ENCODE measurements at places on chromosomes 16 and 17.

GRCh38 chr16:66193543-66194229 lies 172.8 kb upstream of the CDH5 start:
- DNase-seq, result no peak

DNA sequence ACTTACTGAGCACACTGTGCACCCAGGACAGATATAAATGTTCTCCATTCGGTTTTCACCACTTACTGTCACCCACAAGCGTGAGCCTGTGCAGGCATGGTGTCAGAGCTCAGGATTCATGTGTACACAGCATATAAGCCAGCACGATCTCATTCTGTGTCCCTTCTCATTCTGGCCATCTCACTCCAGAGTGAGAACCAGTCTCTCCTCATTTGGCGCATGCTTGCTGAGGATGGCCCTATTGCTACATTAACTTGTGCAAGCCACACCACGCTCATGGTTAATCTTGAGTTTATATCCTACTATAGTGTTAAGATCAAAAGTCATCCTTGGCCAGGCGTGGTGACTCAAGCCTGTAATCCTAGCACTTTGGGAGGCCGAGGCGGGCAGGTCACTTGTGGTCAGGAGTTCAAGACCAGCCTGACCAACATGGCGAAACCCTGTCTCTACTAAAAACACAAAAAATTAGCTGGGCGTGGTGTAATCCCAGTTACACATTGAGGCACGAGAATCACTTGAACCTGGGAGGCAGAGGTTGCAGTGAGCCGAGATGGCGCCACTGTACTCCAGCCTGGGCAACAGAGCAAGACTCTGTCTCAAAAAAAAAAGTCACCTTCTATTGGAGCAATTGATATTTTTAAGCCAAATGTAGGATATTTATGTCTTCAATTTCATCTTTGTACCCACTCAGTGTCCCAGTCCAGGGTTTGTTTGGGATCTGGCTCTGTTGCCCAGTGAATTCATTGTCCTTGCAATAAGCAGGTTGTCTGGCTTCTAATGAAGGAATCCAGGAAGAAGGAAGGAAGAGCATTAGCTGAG lies 20.9 kb downstream of the SOCS1 start:
- DNase-seq, result no peak

GRCh38 chr17:1880851-1881630 lies 51.2 kb downstream of the RPA1 start:
- no peak for DNase-seq

GRCh38 chr17:76645481-76645880 lies 1.9 kb upstream of the ST6GALNAC1 start:
- no peak for DNase-seq

GRCh38 chr17:28174352-28175046 lies 132.0 kb downstream of the NLK start:
- DNase-seq, result no peak

DNA sequence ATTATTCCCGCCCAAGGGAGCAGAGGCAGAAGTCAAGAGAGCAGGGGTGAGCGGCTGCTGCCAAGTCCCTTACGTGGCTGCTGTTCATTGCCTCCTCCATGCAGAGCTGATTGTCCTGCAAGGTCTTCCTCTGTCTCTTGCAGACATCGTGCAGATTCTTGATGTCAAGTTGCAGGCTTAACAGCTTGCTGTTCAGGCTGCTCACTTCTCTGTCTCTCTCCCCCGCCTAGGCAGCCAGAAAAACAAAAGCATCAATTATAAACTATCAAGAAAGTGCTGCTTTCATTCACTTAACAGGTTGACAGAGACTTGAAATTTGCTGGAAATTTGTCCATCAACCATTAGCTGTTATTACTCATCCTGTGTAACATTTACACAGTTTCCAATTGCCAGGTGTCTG lies 7.3 kb downstream of the PMFBP1 start:
- no peak for DNase-seq

DNA sequence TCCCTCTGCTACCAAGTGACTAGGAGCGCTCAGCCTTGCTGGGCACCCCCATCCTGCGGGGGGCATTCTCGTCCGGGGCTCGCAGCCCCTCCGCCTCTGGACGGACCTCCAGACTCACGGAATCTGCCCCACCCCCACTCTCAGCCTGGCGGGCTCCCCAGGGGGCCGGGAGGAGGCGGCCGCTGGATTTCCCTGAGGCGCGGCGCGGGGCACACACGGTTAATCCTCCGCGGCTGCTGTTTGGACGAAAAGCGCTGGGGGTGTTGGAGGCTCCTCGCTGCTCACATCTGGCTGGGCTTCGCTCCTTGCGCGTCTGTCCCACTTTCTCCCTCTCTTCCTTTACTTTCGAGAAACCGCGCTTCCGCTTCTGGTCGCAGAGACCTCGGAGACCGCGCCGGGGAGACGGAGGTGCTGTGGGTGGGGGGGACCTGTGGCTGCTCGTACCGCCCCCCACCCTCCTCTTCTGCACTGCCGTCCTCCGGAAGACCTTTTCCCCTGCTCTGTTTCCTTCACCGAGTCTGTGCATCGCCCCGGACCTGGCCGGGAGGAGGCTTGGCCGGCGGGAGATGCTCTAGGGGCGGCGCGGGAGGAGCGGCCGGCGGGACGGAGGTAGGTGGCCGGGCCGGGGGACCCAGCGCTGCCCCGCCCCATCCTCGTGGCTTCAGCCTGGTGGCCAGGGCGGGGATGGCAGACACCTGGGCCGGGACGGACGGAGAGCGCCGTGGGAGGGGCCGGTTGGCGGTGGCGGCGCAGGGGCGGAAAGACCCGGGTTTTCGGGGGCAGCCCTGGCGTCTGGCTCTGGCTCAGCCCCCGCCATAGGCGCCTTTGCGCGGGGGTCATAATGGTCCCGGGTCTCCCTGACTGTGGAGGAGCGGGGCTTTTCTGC lies at the start of gene C1QTNF1:
Gene C1QTNF1 (plus strand): TSS at position 284 of the 886 bp plus-strand sequence. CDS start 19,800 bp downstream, outside the sequence.
- DNase-seq, result no peak

DNA sequence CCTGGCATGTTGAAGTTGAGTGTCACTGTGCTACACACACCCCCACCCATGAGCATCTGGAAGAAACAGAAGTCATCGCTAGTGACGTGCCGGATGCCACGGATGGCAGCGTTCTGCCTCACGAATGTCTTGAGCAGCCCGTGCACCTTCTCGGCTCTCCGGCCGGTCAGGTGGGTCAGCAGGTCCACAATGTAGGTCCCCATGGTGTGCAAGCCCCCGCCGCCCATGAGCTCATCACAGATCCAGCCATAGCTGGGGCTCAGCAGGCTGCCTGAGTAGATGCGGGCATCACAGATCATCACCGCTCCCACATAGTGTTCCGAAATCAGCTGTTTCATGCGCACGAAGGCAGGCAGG lies 8.9 kb downstream of the C16orf86 start:
- no peak for DNase-seq

DNA sequence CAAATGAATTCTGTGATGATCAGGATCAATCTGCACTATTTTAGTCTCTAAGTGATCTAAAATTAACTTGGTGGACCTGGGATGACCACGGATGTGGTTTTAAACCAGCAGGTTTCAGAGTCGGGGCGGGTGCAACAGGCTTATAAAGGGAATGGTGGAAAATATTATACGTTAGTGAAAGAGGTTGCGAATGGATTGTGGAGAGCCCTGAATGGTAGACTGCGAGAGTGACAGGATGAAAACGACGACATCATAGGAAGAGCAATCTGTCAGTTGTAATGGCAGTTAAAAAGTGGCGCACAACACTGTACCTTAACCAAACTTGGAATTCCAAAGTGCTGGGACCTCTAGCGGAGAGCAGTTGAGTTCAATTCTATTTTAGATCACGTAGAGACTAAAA lies 1.2 kb upstream of the CYB5B start:
- no peak for DNase-seq

DNA sequence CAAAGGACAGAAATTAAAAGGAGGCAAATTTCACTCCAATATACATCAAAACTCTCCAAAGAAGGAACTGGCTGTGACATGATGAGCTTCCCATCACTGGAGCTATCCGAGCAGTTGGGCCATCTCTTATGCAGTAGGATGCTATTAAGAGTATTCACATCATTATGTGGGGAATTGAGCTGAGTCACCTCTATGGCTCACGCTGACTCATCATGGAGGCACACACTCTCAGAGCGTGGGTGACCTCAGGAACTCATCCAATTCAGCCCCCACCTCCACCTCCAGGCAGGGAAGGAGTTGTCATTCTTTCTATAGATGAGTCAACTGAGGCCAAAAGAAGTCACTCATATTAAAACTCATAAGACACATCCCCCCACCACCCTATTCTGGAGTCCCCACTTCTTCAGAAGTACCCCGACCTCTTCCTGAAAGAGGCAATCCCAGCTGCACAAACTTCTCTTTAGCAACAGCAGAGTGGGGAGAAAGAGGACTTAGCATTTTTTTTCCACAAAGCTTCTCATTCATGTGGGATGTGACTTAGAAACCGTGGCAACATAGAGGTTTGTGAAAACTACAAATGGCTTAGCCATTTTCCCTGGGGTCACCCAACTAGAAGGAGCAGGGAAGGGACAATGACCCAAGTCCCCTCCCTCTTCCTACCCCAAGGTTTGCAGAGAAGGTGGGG lies 32.5 kb downstream of the ABCC12 start:
- DNase-seq, result no peak

DNA sequence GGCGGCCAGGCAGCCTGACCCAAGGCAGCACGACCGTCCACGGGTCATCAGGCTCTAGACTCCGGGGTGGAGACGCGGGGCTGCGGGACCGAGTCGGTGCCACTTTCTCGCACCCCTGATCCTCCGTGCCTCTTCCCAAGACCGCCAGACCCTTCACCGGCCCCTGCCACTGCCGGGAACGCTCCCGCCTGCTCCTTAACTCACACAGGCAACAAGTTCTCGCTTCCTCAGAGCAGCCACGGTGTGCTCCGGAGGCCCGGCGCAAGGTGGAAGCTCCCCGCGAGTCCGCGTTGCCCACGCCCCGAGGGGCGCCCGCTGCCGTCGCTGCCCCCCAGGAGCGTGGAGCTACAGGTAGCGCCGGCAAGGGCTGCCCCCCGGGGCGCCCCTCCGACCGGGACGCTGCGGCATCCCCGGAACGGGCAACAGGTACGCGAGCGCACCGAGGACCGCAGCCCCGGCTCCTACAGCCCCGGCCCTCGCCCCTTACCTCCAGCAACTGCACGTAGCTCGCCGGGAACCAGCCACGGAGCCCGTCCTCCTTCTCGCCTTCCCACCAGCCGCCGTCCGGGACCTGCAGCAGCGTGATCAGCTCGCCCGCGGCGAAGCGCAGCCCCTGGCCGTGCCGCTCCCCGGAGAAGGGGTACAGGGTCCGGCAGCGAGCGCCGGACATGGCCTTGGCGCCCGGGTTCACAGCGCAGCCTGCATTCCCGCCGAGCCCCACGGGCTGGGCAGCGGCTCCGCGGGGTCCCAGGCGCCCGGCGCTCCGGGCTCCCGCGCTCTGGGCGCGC lies 491 bp downstream of the GAS7 start:
- DNase-seq, result no peak

DNA sequence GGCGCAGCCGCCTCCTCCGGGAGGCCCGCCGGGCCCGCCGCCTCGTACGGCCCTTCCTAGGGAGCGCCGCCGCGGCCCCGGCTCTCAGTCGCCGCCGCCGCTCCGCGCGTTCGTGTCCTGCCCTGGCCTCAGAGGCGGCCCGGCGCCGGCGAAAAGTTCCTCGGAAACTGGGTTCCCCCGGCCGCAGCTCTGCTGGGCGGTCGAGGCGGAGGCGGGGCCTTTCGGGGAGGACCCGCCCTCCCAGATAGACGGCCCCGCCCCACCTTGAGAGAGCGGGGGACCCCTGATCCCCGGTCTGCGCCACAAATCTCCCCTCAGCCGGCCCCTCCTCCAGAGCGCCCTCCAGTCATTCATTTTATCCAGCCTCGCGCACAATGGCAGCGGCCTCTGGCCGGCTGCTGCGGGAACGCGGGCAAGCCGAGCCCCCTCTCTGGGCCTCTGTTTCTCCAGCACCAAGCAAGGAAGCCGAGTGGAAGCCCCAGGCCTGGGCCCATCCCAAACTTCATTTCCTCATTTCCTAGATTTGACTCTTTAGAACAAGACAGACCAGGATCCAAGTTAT lies at the start of gene SREBF1:
Gene SREBF1 (minus strand): TSS at position 169 of the 562 bp plus-strand sequence. CDS start 169 bp downstream, outside the sequence.
- peak; percentile 41 for DNase-seq

DNA sequence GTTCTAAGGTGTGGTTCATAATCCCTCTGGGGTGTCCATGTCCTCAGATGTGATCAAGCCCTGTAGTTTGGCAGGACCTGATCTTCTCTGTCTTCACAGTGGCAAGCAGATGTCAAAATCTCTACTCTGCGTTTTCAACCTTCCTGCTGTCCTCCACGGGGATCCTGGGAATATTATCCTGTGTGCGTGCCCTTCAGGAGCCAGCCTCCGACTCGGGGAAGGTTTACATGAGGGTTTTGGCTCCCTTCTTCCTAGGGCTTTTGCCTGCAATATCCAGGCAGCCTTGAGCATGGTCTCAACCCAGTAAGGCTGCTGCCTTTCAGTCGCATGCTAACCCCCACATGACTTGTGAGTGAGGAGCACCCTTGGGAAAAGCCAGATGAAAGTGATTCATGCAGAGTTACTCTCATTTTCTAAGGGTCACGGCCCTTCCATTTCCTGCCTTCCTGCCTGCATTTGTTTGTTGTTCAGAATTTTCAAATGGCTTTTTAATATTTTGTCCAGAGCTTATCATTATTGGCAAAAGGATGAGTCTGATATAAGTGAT lies 202.2 kb upstream of the CHMP6 start:
- no peak for DNase-seq

GRCh38 chr17:44269535-44270240 lies 1.8 kb upstream of the SLC4A1 start:
- no peak for DNase-seq

DNA sequence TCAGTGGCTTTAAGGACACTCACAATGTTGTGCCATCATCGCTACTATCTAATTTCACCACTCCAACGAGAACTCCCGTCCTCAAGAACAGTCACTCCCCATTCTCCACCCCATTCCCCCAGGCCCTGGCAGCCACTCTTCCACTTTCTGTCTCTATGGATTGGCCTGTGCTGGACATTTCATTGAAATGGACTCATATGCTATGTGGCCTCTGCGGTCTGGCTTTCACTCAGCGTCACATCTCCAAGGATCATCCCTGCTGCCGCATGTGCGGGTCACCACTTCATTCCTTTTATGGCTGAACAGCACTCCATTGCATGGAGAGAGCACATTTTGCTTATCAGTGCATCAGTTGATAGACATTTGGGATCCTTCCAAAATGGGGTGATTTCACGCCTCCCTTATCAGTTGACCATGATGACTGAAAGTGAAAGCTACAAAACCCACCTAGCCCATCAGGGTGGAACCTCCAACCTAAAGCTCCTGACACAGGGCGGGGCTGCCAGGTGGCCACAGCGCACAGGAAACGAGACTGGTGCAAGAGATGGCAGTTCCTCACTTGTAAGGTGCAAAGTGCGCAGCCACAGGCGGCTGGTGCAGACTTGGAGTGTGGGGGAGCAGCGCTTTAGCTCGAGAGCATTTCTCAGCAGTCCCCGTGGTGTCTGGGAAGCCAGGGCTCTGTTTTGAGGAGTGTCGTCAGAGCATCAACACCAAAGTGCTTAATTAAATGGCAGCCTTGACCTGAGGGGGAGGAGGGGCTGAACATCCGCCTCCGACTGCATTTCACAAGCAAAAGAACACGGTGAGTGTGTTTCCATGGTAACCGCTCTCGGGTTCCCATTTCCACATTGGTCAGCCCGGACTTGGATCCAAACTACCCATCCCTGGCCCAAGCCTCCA lies 23.8 kb downstream of the COTL1 start:
- peak; percentile 76 for DNase-seq

- no peak for DNase-seq
Measured at GRCh38 chr16:49292413-49292812, 10.8 kb upstream of the CBLN1 start.
